Hypothalamus (tissue), 51 donors: ENCODE measurements at places on chromosomes 11 and 22.

DNA sequence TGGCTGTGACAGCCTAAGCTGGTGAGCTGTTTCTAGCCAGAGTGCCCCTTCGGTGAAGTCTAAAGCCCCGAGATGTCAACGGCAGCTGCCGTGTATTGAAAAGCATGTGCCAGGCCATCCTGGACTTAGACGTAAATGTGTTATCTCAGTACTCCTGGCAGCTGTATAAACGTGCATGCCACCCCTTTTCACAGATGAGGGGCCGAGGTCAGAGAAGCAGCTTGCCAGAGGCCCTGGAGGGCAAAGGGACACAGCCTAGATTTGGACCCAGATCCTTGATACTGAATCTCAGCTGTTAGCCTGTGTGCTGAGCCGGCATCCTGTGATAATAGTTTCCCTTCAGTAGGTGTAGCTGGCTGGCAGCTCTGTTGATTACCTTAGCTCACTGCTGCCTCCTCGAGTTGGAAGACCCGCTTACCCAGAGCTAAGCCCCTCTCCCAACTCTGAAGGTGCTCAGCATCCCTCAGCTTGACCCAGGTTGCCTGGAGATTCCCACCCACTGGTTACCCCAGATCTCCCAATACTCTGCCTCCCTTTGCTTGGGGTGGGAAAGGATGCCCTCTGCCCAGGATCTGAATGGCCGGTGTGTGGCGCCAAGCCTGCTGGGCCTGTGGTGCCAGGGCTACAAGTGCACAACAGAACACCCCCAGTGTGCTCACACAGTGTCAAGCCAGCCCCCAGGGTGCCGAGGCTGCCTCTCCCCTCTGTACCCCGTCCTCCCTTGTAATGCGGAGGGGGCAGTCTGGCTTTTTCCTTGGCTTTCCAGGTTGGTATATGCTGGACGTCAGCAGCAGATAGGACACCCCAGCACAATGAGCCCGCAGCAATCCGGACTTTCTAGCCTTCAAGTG, 59.8 kb upstream of the WNT7B start:
- DNase-seq = no peak

GRCh38 chr11:114174712-114175495, 115.4 kb downstream of the ZBTB16 start:
- no peak for DNase-seq

GRCh38 chr11:133156986-133157745, 375.1 kb downstream of the OPCML start:
- DNase-seq = no peak

DNA sequence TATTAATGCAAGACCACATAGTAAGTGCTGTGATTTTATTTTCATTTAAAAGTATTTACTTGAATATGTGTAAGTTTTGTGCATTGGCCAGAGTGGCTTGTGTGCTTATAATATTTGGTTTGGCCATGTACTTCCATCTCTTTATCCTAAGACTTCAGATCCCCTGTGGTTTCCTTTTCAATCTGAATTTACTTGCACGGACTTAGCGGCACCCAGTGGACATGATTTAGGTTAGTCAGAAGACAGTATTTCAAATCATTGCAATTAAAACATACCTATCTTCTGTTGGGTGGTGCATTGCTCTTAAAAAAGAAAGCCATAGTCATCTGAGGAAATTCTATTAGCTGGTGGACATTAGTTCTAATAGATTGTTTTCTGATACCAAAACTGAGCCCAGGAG, 30.7 kb downstream of the PIWIL4 start:
- DNase-seq = no peak

- DNase-seq = no peak
Observed at GRCh38 chr22:36885474-36885873, 24.7 kb downstream of the NCF4 start.

DNA sequence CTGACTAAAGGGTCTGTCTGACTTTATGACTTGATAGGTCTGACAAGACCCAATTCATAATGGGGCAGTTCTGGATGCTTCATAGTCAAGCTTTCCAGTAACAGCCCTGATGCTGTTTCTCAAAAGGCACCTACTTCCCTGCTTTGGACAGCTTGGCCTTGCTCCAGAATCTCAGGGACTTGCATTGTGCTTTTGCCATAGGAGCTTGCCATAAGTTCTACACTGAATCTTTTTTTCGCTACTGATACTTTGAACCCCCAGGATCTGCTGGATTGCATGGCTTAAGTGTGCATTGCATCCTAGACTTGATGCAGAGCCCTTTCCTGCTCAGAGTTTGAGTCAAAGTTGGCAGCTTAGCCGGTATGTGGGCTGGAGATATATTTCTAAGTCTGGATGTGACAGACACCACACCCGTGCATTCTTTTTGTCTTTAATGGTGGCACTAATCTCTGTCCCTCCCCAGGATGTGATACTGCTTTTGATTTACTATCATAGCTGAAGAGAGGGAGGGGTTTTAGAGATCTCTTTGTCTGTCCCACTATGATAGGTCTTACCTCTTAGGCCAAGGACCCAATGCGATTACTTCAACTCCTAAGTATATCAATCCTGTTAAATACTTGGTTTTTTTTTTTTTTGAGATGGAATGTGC, 16.9 kb upstream of the SLC3A2 start:
- DNase-seq = no peak

- DNase-seq = no peak
Observed at GRCh38 chr22:45976254-45977002, 534 bp downstream of the WNT7B start.

DNA sequence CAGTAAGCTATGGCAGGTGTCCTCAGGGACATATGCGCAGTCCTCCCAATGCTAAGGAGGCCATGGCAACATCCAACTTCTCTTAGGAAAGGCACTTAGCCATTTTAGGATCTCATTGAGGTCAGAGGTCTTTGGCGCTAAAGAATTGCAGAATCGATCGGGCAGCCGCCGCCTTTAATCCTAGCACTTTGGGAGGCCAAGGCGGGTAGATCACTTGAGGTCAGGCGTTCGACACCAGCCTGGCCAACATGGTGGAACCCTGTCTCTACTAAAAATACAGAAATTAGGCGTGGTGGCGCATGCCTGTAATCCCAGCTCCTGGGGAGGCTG, 1.2 kb upstream of the CHID1 start:
- no peak for DNase-seq

DNA sequence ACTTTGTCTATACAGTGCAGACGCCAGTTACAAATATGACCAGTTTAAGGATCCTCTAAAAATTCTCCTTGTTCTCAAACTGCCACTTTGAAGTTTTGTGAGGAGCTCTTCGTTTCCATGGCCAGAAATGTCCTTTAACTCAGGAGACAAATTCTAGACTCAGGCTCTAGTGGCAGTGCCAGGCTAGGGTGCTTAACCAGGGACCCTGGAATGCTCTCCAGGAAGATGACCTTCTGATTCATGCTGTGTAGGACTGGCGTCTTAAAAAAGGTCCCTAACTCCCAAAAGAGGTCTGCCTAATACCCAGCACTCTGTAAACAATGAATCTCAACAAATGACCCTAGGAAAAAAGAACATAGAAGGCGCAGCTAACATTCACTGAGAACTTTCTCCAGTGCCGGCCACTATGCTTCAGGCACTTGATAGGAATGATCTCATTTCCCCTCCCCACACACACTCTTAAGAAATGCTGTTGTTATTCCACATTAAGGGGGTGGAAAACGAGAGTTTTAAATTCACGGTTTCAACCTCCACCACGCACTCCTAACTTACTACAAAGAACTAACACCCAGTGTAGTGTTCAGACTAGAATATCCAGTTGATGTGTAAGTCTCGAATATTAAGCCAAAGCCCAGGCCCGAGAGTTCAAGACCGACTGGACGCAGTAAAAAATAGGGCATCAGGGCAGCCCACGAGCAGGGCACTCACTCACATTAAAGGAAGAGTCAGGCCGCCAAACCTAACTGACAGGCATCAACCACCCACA, 747 bp downstream of the NXF1 start:
- no peak for DNase-seq

DNA sequence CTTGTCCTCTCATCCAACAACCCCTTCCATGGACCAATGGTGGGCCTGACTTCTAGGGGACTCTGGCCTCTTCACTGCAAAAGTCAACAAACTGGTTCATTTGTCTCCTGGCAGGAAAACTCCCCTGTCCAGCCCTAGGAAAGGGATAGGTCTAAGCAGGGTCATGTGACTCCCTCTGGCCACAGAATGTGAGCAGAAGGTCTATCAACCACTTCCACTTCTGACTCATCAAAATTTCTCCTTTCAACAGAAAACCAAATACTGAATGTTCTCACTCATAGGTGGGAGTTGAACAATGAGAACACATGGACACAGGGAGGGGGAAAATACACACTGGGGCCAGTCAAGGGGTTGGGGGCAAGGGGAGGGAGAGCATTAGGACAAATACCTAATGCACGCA, 1.3 kb upstream of the ISX start:
- DNase-seq = no peak

- DNase-seq = no peak
Observed at GRCh38 chr11:125978181-125978716, 32.4 kb downstream of the VSIG10L2 start.

GRCh38 chr11:64219755-64220154, 6.2 kb downstream of the TRPT1 start:
- no peak for DNase-seq

GRCh38 chr11:116078101-116078591, 573.9 kb upstream of the CADM1 start:
- no peak for DNase-seq

DNA sequence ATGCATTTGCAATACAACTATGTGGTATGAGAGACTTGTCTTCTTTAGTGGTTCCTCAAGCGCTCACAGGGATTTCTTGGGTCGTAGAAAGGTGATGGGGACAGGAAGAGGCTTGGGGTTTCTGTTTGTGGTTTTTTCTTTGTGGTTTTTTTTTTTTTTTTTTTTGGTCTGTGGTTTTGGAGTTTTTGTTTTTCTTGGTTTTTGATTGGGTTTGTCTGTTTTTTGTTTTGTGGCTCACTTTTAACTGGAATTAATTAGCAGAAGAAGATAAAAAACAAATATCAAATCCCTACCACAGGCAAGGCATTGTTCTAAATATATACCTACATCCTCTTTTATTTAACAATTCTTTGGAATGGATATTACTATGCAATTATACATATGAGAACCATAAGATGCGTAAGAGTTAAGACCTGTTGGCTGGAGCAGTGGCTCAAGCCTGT, 5.5 kb downstream of the TTC28 start:
- DNase-seq = no peak

GRCh38 chr11:36692704-36693103, 94.7 kb upstream of the RAG2 start:
- no peak for DNase-seq

- DNase-seq = no peak
Observed at GRCh38 chr22:44842417-44842816, 90.0 kb downstream of the ARHGAP8 start.

DNA sequence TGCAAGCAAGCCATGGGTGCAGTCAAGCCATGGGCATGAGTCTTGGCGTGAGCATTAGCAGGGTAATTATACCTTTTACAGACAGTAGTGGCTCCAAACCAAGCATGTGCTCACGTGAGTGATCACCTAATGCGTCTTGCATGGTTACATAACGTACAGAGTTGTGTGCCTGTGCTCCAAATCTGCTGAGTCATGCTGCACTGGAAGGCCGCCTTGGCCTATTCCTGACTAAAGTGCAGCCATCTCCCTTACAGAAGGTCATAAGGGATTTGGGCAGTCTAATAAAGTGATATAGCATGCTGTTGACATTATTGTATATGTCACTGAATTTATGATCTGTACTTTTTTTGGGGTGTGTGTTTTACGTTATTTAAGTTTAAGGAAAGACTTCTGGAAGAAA, 102.4 kb downstream of the ARHGAP42 start:
- no peak for DNase-seq

- no peak for DNase-seq
Observed at GRCh38 chr11:95699631-95700470, 89.7 kb downstream of the FAM76B start.

DNA sequence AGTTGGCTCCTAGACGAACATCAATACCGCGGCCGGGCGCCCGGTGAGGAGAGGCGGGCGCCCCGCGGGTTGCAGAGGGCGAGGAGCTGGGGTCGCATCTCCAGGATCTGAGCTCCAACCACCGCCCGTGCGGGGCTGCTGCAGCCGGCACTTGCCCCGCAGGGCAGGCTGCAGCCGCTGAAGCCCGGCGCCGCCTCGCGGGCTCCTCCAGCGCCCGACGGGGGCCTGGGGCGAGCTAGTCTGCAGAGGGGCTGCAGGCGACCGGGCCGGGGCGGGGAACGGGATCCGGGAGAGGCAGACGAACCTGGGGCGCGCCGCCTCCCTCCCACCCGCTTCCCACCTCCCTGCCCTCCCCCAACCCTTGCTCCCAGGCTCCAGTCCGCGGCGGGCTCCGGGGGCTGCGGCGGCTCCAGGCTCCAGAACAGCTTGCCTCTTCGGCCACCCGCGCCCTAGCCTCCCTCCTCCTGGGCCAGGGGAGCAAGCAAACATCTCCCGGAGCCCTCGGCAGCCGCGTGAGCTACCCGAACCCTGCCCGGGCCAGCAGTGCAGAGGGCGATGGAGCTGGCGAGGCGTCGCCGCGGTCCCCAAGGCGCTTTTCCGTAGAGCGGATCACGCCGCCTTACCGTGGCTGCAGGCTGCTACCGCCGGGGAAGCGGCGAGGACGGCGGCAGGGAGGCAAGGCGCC, 802 bp downstream of the TENM4 start:
- DNase-seq = peak; percentile 55

- DNase-seq = no peak
Observed at GRCh38 chr11:3099178-3099577, 42.0 kb upstream of the CARS1 start.

DNA sequence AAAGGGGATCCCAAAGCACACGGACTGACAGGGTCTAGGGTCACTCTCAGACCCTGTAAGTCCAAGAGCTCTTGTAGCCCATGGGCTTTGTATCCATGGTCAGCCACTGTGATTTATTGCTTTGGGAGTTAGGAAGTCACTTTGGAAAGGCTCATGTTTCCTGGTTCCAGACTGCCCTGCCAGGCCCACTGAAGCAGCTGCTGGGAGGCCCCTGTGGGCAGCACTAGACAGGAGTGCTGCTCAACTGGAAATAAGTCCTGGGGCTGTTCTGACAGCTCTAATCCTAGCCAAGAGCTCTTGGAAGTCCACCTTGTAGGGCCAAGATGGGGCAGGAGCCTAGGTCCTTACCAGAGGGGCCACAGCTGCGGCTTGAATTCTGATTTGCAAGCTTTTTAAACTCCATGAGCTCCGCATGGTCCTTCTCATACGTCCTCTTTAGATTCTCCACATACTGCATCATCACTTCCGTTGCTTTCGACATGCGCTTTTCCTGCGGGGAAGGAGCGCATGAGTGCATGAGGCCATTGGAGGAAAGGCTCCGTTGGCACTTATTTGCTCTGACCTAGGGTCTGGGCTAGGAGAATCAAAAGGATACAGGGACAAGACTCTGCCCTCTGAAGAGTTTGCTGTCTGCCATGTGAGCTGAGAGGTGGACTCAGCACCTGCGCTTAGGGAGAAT, 32.2 kb upstream of the LYVE1 start:
- no peak for DNase-seq

DNA sequence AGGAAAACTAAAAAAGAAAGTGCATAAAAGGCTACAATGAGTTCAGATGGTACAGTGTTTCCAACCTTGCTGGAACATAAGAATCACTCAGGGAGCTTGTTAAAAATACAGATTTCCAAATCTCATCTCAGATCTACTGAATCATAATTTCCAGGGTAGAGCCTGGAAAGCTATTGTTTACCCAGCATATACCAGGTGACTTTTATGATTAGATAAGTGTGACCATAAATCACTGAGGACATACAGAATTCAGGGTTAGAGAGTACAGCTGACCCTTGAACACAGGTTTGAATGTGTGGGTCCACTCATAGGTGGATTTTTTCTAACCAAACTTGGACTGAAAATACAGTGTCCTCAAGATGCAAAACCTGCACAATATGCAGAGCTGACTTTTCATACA, 11.9 kb downstream of the SAAL1 start:
- DNase-seq = no peak

- DNase-seq = no peak
Observed at GRCh38 chr22:21865041-21865440, 2.4 kb downstream of the MAPK1 start.
